T-helper 1 cell (primary cell): ENCODE measurements at places on chromosomes 4 and X.

GRCh38 chrX:39675162-39675553 lies 422.6 kb downstream of the BCOR start:
- no peak for DNase-seq

DNA sequence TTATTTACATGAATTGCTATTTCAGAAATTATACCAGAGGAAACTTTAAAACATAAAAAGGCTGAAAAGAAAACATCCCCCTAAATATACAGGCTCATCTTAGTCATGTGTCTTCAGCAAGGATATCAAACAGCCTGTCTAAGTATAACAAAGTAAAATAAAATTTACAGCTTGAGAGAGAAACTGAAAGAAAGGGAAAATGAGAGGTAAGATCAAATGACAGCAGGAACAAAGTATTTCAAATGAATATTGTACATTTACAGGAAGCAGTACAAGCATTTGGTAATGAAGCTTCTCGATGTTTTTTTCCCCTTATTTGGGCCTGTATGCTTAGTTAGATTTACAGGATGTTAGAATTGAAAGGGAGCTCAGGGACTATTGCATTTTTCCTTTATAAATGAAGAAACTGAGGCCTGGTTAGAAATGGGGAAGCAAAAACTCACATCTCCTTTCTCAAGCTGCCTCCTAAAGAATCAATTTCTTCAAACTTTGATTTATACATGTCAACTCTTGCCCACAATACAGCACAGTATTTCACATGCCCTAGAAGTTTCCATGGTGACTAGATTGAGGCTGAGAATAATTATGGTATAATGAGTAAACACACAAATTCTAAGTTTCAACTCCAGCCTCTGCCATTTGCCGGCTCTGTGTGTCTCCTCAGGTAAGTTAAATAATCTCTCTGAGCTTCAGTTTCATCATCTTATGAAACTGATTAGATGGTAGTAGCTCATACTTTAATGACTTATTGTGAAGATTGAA lies 29.3 kb downstream of the DAPP1 start:
- DNase-seq = no peak

- DNase-seq = no peak
Measured at GRCh38 chrX:30824275-30824674, 64.8 kb downstream of the TAB3 start.

- no peak for DNase-seq
Measured at GRCh38 chrX:33195698-33196097, 15.7 kb downstream of the DMD start.
